ENCODE measurements at places on chromosomes 7 and 10. TPM values are rescaled to one million over a fixed set of nuclear protein-coding genes. Genes with fewer than 3 reads are reported as not detected.
A peak's percentile ranks its signal among the peaks of the same experiment; 100 is the strongest.

GRCh38 chr10:131853610-131853964, 47.2 kb upstream of the PPP2R2D start:
- no peak for DNase-seq

- no peak for DNase-seq
Observed at GRCh38 chr10:86217371-86218080, 149.1 kb downstream of the GRID1 start.

DNA sequence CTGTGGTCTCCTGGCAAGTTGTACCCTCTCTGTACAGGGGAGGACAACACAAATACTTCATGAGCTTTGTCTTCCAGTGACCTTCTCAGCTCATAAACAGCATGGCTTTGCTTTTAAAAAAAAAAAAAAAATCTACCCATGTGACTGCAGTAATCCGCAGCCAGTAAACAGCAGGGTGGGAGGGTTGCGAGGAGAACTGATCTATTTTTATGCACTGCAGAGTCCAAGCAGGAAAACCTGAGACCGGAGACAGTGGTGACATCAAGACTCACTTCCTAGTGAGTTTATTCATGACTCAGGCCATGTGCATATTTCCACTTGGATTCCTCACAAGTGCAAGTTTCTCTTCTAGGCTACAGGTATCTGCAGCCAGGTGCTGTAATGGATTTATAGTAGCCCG, 127.9 kb downstream of the NRF1 start:
- DNase-seq, result peak; percentile 8

- peak; percentile 66 for DNase-seq
Observed at GRCh38 chr10:103765981-103766380, 89.4 kb downstream of the SH3PXD2A start.

Gene OR2A12
- total RNA-seq, result not detected

DNA sequence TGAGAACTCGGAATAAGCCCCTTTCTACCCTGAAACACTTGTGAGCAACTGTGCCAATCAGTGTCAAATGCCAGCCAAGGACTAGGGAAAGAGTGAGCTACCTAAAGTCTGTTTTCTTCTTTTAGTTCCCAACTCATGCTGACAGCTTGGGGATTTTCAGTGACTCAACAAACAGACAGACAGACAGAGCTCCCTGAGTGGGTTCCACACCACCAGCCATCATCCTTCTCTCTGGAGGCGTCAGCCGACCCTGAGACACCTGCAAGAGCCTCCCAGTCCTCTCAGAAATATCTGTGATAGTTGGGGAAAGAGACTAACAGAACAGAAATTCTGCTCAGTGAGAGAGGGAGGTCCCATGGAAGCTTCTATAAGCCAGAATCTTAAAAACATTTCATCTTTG, 49.5 kb downstream of the GATA3 start:
- no peak for DNase-seq

DNA sequence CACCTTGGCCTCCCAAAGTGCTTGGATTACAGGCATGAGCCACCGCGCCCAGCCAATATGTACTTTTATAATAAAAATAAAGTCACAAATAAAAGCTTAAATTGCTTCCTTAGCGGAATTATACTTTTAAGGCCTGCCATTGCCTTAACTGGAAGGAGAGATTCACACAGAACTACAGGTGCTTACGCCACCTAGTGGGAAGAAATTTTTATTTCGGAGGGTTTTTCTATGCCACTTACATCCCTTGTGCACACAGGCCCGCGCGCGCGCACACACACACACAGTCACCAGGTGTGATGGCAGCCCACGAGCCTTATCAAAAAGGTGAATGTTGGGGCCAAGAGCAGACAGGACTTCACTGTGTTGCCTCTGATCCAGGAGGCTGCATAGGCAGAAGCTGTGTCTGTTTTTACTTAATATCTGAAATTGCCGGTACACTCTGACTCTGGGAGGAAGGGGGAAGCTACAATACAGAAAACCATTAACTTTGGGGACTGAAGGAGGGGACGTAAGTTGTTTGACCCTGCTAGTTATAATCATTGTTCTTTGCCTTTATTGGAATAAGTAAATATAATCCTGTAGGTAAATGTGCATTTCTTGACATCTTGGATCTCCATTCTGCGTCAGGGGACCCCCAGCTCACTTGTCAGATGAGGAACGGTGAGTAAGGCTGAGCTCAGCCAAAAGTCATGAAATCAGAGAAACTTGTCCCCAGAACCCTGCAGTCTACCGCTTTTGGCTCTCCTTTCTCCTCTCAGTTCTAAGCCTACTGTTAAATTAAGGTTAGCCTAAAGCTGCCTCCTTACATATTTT, 87.1 kb downstream of the SLC16A9 start:
- peak; percentile 53 for DNase-seq

GRCh38 chr10:44962870-44963738, 3.5 kb downstream of the RASSF4 start:
- no peak for DNase-seq

- no peak for DNase-seq
Observed at GRCh38 chr10:31186225-31187000, 132.6 kb upstream of the ZEB1 start.

DNA sequence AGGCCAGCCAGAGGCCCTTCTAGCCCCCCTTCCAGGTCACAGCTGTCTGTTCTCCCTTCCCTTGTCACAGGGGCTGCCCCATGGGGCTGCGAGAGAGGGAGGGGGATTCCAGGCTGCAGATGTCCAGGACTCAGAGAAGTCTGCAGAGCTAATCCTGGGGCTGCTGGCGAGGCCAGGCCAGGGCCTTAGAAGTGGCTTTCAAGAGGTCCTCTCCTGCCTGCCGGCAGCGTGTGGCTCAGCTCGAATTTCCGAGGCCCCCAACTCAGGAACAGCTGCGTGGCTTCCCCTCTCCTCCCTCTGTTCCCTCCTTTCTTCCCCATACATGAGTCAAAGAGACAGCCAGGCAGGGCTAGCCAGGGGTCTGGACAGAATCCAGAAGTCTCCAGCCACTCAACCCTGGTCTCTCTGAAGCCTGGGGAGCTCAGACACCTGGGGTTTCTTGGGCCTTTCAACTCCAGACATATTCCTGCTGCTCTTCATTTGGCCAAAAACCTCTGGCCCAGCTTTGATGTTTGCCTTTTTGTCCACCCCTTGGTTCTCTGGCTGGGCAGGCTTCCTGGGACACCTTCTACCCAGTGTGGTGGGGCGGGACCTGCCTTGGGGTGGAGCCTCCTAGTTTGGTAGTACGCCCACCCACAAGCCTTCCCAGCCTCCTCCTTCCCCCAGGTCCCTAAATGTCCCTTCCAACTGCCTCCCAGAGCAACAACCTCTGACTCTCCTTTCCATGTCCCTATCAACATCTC, 21.8 kb upstream of the EIF5AL1 start:
- DNase-seq, result no peak

Gene SLC13A1
- total RNA-seq, result not detected

Measured in MCF 10A (cell line).